ENCODE measurements at places on chromosomes 2 and 18.

GRCh38 chr18:53441761-53442414, 782.6 kb downstream of the MBD2 start:
- no peak for DNase-seq

DNA sequence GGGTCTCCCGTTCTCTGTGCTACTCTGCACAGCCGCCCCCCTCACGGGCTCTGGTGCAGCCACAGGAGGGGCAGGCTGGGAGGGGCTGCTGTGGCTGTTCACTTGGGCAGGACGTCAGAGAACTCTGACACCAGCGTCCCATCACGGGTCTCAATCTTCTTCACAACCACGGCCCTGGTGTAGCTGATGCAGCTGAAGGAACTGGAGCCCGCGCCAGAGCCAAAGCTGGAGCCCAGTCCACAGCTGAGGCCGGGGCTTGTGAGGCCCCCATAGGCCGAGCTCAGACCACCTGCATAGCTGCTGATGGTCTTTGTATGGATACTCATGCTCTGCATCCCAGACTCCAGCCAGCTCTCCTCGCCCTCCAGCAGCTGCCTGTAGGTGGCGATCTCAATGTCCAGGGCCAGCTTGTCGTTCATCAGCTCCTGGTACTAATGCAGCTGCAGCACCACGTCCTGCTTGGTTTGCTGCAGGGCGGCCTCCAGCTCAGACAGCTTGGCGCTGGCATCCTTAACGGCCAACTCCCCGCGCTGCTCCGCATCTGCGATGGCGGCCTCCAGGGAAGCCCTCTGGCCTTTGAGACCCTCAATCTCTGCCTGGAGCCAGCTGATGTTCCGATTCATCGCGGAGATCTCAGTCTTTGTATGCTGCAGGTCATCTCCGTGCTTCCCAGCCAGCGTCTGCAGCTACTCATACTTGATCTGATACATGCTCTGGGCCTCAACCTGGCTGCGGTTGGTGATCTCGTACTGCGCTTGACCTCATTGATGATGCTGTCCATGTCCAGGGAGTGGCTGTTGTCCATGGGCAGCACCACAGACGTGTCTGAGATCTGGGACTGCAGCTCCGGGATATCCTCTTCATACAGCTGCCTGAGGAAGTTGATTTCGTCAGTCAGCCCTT, 7.4 kb upstream of the DUSP19 start:
- DNase-seq, result no peak

DNA sequence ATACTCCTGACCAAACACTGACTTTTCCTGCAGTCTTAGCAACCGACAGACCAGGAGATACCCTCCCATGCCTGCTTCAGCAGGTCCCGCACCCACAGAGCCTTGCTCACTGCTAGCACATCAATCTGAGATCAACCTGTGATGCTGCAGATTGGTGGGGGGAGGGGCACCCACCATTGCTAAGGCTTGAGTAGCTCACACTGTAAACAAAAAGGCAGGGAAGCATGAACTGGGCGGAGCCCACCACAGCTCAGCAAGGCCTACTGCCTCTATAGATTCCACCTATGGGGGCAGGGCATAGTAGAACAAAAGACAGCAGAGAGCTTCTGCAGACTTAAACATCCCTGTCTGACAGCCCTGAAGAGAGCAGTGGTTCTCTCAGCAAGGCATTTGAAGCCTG, 109.7 kb downstream of the SP100 start:
- DNase-seq, result no peak

DNA sequence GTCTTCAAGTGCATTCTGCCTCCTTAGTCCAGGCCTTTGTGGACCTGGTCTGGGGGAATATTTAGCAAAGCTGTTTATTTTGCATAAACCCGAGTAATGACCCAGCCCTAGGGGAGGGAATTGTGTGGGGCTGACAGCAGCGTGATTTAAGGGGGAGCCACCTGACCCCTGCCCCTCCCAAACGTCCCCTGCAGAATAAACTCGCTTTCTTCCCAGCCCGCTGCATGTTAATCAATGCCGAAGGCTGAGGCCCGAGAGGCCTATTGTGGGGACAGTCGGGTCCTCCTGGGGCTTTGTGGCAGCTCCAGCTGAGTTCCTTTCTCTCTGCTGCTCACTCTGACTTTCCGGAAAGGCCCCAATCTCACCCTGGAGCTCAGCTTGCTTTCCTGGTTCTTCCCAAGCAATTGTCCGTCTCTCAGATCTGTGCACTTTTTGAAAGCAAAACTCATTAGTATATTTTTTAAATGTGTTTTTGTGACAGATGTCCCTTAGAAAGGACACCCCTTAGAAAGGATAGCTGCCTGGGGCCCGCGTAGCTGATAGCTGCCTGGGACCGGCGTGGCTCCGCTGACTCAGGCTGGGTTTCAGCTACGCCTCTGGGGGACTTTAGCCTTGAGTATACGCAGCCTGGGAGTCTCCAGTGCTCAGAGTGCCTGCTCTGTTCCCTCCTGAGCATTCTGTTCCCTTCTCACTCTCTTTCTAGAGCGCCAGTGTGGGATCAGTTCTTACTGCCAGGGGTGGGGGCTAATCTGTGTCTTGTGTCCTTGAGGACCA, 158.3 kb downstream of the GLI2 start:
- DNase-seq, result no peak

DNA sequence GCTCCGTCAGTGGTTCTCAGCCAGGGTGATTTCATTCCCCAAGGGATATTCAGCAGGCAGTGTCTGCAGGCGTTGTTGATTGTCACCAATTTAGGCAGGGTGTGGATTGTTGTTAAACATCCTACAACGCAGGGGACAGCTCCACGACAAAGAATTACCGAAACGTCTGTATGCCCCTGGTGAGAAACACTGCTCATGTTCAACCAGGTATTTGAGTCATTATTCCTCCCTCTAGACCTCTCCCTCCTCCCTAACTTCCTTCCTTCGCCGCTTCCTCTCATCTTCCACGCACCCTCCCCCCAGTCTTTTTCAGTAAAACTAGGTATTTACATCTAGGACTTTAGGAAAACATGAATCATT, 50.8 kb downstream of the NCK2 start:
- DNase-seq, result peak; percentile 72

GRCh38 chr2:235468978-235469655, 24.7 kb upstream of the AGAP1 start:
- DNase-seq, result no peak

GRCh38 chr2:197777823-197778407, 7.2 kb downstream of the BOLL start:
- DNase-seq, result no peak

DNA sequence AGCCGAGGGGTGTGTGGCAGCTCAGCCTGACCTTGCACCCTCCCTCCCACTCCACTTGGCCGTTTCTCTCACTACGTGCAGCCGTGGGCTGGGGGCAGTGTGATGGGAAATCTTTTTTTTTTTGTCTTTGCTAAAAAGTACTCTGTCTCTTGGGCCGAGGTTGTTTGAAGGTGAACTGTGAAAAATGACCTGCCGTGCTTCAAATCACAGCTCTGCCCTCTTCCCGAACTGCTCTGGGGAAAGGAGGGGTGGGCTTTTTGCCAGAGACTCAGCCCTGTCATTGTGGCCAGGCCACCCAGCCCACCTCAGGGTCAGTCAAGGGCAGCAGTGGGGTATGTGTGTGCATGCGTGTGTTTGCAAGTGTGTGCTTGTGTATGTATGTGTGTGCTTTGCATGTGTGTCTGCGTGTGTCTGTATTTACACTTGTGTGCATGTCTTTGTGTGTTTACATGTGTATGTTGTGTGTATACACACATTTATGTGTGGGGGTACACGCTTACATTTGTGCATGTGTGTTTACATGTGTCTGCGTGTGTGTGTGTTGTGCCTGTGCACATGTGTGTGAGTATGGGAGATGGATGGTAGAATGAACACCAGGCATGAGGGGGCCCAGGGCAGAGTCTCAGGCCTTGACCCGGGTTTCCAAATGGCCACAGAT, 61.3 kb upstream of the HAAO start:
- DNase-seq, result no peak

GRCh38 chr18:28786926-28787325, 610.0 kb upstream of the CDH2 start:
- no peak for DNase-seq

DNA sequence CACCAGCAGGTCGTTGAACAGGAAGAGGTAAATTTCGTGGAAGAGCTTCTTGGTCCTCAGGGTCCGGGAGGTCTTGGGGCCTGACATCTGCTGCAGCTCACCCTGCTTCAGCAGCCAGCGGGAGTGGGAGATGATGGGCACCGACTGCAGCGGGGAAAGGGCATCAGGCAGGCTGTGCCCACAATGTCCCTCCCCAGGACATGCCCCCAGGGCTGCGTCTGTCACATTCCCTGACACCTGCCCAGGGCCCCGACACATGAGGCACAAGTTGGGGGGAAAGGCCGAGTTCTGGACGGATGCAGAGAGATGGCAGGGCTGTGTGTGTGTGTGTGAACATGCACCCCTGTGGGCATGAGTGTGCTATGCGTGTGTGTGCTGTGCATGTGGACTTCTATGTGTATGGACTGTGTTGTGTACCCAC, 13.9 kb downstream of the SNORC start:
- DNase-seq, result no peak

GRCh38 chr18:30855762-30856161, 186.8 kb downstream of the DSC3 start:
- no peak for DNase-seq

DNA sequence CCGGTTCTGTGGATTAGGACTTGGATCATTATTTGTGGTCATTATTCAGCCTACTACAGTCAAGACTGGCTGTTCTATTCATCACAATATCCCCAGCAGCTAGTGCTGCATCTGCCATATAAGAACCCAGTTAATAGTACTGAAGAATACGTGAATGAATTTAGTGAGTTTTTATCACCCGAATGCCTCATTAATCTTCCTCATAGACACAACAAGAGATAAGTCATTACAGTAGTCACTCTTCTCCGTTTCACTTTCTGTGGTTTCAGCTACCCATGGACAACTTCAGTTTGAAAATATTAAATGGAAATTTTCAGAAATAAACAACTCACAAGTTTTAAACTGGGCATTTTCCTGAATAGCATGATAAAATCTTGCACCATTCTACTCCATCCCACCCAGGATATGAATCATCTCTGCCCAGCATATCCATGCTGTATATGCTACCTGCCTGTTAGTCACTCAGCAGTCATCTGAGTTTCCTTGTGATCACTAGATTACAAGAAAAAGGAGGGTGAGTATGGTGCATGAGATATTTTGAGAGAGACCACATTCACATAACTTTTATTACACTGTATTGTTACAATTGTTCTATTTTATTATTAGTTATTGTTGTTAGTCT, 363.7 kb upstream of the CHAC2 start:
- DNase-seq, result no peak

DNA sequence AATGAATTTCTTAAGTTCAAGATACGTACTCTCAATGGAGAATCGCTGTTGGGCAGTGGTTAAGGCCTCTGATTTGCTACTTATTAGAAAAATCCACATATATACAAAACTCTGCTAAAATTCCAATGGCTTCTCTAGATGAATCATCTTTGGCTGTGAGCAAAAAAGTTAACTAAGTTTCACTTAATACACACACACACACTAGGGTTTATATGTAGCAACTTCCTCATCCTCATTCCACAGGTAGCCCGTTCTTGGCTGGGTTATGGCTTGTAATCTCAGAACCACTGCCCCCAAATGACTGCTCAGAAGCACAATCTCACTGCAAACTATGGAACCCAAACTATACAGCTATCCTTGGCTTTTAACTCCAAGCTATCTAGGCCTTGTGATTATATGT, 99.7 kb downstream of the SMAD2 start:
- DNase-seq, result no peak

DNA sequence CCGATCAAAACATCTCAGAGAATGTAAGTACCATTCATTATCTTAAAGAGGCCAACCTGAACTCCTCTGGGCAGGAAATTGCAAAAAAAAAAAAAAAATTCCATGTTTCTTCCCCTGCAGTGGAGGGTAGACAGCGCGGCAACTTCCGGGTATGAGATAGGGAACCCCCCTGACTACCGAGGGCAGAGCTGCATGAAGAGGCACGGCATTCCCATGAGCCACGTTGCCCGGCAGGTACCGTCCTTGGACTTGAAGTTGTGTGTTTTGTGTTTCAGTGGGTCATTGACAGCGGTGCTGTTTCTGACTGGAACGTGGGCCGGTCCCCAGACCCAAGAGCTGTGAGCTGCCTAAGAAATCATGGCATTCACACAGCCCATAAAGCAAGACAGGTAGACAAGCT, 7.2 kb downstream of the ACP1 start:
- no peak for DNase-seq

- DNase-seq, result no peak
These were observed 49.2 kb upstream of the LGALSL start for GRCh38 chr2:64404743-64405142.

DNA sequence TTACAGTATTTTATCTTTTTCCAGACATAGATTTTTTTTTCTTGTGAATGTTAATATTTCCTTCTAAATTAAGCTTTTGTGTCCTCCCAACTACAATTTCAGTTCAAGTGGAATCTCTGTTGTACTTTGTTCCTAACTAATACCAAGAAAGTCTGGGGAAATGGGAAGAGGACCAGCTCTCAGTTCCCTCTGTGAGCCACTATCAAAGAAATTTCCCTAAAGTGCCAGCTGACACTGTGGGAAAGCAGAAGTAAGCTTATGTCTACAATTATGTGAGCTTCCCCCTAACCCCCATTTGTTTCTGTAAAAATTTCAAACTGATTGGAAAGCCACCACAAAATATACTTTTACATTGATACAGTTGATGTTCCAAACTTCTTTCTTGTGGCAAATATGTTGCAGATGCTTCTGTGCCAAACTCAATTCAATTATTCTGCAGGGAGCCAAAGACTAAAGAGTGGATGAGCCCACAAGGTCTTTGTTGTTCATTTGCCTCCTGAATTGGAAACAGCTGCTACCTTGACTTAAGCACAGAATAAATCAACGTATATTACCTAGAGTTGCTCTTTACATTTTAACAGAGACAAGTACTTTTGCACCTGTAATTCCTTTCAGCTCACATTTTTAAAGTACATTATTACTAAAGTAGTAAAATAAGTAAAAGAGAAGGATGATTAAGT, 306.6 kb downstream of the PTH2R start:
- DNase-seq, result no peak

GRCh38 chr2:149507974-149508373, 79.6 kb downstream of the MMADHC start:
- no peak for DNase-seq

GRCh38 chr2:202423139-202423538, 47.0 kb downstream of the BMPR2 start:
- no peak for DNase-seq

DNA sequence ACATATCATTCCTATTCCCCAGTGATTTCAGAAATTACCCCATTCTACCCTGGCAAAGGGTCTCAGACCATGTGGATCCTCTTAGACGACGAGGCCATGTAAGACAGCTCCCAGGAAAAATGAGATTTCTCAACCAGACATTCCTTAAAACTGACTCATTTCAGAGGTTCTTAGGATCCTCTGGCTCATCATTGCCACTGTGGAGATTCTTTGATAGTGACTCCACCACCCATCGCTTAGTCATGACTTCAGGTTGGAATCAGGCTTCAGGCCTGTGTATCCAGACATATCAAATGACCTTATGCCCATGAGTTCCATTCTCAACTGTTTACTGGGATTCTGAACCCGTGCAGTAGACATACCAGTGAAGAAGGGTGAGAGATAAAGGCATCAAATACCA, 245.6 kb upstream of the TCF4 start:
- no peak for DNase-seq

- DNase-seq, result peak; percentile 21
These were observed 210.3 kb upstream of the RBMS1 start for GRCh38 chr2:160703648-160704585.

Measured in activated CD4-positive, alpha-beta T cell treated with anti-CD3 and anti-CD28 coated beads for 4 hours (primary cell).